ENCODE measurements at places on chromosomes 1 and 21.

- DNase-seq: no peak
Observed at GRCh38 chr1:46596846-46597245, 7.2 kb downstream of the MKNK1 start.

DNA sequence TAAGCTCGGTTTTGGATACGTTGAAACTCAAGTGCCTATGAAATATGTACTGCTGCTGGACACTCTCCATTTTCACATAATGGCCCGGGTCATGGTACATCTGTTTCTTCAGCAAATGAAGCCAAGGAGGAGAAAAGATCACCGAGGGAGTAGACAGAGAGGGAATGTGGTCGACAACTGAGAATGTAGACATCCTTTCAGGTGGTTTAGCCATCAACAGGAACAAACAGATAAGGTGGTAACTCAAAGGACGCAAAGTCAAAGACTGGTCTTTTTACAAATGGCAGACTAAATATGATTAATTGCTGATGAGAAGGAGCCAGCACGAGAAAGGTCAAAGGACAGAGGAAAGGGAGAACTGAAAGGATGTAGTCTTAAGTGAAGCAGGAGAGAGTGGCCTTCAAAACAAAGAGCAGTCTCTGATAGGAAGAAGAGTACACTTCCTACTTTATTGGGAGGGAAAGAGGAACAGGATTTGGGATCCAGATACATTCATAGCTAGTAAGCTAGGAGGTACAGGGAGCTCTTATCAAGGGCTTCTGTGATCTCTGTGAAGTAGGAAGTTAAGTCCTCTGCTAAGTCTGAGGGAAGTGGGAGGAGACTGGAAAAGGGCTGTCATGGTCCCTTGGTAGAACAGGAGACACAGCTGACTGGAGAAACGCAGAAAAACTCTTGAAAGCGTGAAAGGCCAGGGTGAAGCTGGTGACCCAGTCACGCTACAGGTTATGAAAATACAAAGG lies 28.3 kb downstream of the NUP133 start:
- DNase-seq: peak; percentile 4

- DNase-seq: no peak
Observed at GRCh38 chr1:63405021-63405420, 37.6 kb downstream of the ALG6 start.

DNA sequence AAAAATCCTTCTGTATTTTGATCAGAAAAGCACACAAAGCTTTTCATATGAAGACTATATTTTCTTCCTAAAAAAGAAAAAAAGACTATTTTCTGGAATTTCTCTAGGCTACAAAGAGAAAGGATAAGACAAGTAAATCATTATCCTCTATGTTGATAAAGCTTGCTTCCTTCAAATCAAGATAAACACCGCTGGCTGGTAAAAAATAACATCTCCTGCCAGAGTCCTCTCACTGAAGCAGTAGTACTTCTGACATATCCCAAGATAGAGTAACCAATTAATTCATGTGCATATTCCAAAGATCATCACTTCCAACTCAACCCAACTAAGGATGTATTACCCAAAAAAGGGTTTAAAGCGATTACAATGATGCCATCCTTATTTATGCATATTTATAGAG lies 34.3 kb downstream of the DENND1B start:
- no peak for DNase-seq

GRCh38 chr1:109535481-109535880 lies 4.2 kb upstream of the GPR61 start:
- no peak for DNase-seq

GRCh38 chr1:165631342-165632151 lies 513 bp downstream of the MGST3 start:
- DNase-seq: peak; percentile 45

DNA sequence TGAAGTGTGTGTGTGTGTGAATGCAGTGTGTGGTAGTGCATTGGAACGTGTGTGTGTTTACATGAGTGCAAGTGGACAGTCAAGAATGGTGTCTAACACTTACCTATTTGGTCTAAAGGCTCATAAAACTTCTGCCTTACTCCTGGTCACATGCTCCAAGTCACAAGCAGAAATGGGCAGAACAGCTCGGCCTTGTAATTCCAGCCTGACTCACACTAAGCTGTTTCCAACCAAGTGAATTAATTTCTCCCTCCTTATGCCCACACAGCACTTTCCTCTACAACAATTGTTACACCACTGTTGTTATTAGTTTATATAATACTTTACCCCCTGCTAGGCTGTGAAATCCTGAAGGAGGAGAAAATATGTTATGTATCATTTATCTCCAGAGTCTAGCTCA lies 43.8 kb downstream of the DDR2 start:
- no peak for DNase-seq

GRCh38 chr21:44728716-44729115 lies 17.3 kb upstream of the TSPEAR start:
- DNase-seq: no peak

DNA sequence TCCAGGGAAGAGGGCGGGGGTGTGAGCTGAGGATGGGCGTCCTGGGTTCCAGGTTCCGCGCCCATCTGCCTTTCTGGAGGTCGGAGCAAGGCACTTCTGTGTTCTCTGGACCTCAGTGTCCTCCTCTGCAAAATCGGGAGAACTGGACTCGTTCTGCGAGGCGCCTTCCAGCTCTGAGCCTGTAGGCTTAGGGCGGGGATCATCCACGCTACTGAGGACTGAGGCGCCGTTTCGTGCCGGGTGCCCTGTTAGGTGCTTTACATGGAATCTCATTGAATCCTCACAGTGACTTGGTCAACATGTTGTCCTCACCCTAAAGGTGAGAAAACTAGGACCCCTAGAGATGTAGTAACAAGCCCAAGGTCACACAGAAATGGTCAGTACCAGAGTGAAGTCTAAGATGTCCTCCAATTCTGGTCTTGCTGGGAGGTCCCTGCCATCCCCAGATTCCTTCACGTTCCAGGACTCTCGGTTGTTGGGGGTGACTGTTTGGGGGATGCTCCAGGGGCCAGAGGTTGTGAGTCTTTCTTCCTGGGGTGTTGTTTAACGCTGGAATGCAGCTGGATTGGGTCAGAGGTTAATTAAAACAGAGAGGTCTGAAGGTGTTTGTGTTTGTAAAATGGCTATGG lies 677 bp downstream of the PRKAA2 start:
- DNase-seq: peak; percentile 14

DNA sequence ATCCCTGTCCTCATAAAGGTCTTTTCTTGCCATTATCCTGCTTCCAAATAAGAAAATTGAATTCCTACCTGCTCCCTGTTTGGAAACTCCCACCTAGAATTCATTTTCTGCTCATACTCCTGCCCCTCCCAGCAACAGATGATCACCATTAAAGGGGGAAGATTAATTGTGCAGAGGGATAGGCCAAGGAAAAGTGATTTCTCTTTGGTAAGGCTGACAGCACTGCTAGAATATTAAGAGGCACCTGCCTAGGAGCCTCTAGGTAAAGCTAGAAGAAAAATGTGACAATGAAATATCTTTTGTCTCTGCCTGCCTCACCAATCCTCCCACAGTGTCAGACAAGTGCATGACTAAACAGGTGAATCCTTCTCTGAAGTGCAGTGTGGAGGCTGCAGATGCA lies 77.0 kb upstream of the SPATA6 start:
- DNase-seq: no peak

DNA sequence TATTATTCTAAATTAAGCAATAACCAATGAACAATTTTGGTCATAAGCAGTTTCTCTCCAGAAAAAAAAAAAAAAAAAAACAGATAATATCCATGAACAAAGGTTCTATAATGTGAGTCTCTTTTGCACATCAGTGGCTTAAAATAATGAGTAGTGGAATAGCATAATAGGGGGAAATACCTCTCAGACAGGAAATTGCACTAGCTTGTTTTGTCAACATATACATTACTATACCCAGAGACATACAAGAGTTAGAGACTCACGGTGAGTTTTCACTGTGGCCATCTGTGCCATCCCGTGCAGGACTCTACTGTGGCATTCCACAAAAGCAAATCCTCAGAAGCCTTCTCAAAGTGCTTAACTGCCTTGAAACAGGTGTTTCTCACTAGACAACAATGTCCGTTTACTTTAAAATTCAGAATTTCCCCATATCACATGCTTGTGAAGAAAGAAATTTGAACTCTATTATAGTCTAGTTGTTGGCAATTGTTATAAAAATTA lies 697.9 kb downstream of the USP25 start:
- no peak for DNase-seq

DNA sequence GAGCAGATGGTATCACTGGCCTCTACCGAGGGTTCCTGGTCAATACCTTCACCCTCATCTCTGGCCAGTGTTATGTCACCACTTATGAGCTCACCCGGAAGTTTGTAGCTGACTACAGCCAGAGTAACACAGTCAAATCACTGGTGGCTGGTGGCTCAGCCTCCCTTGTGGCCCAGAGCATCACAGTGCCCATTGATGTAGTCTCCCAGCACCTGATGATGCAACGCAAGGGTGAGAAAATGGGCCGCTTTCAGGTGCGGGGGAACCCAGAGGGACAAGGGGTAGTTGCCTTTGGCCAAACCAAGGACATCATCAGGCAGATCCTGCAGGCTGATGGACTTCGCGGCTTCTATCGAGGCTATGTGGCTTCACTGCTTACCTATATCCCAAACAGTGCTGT lies 6.1 kb downstream of the SLC25A44 start:
- no peak for DNase-seq

GRCh38 chr1:205451202-205451601 lies 4.6 kb downstream of the BLACAT1 start:
- DNase-seq: no peak

DNA sequence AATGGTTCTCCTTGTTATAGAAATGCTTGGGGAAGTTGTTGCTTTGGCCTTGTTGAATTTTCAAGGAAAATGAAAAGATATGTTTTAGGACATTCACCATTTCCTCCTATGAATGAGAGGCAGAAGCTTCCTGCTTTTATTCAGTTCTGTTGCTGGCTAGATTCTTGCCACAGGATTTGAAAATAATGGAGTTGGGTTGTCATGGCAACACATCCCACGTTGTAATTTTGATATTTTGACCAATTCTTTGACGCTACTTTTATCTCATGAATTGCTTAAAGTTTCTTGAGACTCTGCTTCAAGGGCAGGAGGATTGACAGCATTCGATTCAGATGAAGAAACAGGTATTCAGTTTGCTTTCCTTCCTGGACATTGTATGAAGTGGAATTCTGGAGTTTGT lies 331.5 kb downstream of the PRDM2 start:
- DNase-seq: no peak

DNA sequence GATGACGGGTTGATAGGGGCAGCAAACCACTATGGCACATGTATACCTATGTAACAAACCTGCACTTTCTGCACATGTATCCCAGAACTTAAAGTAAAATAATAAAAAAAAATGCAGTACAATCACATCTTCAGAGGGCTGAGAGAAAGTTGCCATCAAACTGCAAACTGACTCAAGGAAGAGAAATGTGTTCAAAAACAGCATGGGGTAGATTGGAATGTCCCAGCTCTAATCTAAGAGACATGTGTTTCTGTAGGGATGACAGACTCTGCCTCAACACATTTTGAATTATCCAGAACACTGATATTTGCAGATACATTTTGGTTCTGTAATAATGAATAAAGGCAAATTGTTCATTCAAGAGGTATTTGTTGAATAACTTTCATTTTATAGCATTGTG lies 171.2 kb upstream of the RUNX1 start:
- DNase-seq: no peak
